ENCODE measurements at places on chromosomes 4 and X.

DNA sequence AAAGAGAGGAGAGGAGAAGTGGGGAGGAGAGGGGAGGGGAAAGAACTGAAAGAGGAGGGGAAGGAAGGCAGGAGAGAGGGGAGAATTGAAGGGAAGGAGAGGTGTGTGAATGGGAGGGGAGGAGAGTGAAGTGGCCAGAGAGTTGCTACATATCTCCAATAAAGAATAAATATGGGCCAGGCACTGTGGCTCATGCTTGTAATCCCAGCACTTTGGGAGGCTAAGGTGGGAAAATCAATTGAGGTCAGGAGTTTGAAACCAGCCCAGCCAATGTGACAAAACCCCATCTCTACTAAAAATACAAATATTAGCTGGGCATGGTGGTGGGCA is 482.4 kb downstream of the NAF1 start:
- H3K4me3 ChIP-seq = no peak overlapping the region
- no peaks in the 10 kb centered on the region for H3K36me3 ChIP-seq
- no peaks in the 10 kb centered on the region for H3K4me1 ChIP-seq
- H3K27ac ChIP-seq = no peak overlapping the region
- H3K27me3 ChIP-seq = no peaks in the 10 kb centered on the region
- DNase-seq = no peak

DNA sequence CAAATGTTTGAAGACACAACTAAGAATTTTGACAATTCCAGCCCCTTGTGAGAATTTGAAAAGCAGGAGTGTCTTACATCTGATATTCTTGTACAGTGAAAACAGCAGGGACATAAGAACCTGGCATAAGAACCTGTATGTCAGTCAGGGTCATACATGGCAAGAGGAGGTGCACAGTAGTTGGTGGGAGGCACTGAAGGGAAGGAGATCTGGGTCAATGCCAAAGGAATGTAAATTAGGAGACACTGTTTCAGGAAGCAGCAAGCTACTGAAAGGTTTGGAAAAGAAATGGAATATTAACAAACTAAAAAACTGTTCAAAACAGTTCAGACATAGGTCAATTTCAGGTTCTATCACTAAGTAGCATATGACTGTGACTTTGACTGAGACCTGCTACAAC is 25.0 kb upstream of the SPP1 start:
- no peak for DNase-seq
- H3K27me3 ChIP-seq = no peaks in the 10 kb centered on the region
- no peaks in the 10 kb centered on the region for H3K36me3 ChIP-seq
- H3K4me3 ChIP-seq = no peak overlapping the region
- no peaks in the 10 kb centered on the region for H3K4me1 ChIP-seq
- no peak overlapping the region for H3K27ac ChIP-seq

- no peaks in the 10 kb centered on the region for H3K27me3 ChIP-seq
- no peaks in the 10 kb centered on the region for H3K4me1 ChIP-seq
- no peaks in the 10 kb centered on the region for H3K36me3 ChIP-seq
- no peak for DNase-seq
These were observed 84.0 kb upstream of the QRFPR start for GRCh38 chr4:121464854-121465253.

DNA sequence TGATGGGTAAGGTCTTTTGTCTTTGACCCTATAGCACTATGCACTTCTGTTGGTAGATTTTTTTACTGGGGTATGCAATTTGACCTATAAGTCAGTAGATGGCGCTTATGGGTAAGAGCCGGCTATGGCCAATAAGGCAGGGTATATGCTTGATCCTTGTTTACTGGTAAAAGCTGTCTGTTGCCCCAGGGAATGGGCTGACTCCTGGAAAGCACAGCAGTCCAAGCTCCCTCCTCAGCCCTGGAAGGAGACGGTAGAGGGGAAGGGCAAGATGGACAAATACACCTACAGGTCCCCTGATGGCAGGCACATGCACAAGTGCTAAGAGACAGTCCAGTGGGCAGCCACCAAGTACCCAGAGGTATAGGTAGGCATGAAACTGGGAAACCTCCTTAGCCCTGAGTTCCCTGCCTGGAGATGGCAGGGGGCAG is 63.7 kb downstream of the ADAMTS3 start:
- H3K27me3 ChIP-seq = no peaks in the 10 kb centered on the region
- DNase-seq = no peak
- no peaks in the 10 kb centered on the region for H3K36me3 ChIP-seq
- H3K27ac ChIP-seq = no peak overlapping the region
- H3K4me1 ChIP-seq = no peaks in the 10 kb centered on the region

- DNase-seq = no peak
- no peaks in the 10 kb centered on the region for H3K4me1 ChIP-seq
- H3K36me3 ChIP-seq = no peaks in the 10 kb centered on the region
- H3K27ac ChIP-seq = no peak overlapping the region
- H3K4me3 ChIP-seq = no peak overlapping the region
These were observed 50.3 kb downstream of the FGFRL1 start for GRCh38 chr4:1061760-1062159.

DNA sequence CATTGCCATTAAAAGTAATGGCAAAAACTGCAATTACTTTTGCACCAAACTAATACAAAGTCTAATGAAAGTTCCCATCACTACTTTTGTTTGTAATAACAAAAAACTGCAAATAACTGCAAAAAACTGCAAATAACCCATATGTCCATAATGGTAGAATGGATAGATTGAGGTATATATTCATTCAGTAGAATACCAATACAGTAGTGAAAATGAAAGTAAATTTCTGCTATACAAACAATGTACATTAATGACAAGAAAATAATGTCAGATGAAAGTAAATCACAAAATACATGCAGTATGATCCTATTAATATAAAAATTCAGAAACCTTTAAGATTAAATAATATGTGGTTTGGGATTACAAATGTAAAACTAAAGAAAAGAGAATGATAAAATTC is 41.3 kb upstream of the CEP135 start:
- H3K27ac ChIP-seq = no peak overlapping the region
- H3K4me3 ChIP-seq = no peak overlapping the region
- H3K36me3 ChIP-seq = peaks cover 13% of the 10 kb centered on the region
- H3K4me1 ChIP-seq = no peaks in the 10 kb centered on the region

DNA sequence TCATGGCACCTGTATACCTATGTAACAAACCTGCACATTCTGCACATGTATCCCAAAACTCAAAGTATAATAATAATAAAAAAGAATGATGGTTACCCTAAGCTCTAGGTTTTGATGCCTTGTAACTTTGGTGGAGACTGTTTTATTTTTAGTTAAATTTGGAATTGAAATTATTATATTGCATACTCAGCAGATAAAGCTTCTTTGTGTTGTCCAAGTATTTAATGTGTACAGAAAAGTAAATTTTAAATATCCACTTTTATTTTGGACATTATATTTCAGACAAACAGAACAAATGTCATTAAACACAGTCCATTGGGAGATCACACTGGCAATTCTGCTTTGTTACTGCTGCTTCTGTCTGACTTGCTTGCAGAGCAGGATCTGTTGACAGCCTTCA is 684.5 kb upstream of the CT83 start:
- H3K4me3 ChIP-seq = no peak overlapping the region
- H3K4me1 ChIP-seq = no peaks in the 10 kb centered on the region
- H3K36me3 ChIP-seq = no peaks in the 10 kb centered on the region
- no peaks in the 10 kb centered on the region for H3K27me3 ChIP-seq
- no peak overlapping the region for H3K27ac ChIP-seq

DNA sequence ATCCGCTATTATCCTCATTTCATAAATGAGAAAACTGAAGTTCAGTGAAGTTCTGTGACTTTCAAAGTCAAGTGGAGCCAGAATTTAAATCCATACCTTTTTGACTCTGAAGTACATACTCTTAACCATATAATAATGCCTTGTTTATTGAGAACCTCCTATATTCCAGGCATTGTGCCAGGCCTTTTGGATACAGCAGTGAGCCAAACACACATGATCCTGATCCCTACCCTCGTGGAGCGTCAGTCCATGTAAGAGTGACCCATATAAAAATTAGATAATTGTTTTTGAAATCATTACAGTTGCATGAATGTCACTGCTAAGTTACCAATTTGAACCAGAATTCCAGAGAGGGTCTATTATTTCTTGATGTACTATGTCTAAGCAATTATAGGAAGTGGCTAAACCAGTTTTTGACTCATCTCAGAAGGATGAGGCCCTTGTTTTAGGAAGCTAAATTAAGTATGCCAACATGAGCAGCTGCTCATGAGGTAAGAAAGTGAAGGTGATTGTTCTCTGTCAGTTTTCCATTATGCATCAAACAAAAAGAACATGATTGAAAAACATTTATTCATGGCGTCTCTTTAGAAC is 289.5 kb downstream of the GLUD2 start:
- no peak overlapping the region for H3K27ac ChIP-seq
- H3K4me1 ChIP-seq = no peaks in the 10 kb centered on the region
- no peaks in the 10 kb centered on the region for H3K27me3 ChIP-seq

DNA sequence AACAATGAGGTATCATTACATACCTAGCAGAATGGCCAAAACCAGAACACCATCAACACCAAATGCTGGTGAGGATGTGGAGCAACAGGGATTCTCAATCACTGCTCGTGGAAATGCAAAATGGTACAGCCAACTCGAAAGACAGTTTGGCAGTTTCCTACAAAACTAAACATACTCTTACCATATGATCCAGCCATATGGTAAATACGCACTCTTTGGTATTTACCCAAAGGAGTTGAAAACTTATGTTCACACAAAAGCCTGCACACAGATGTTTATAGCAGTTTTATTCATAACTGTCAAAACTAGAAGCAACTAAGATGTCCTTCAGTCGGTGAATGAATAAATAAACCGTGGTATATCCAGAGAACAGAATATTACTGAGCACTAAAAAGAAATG is 7.8 kb downstream of the CASP3 start:
- DNase-seq = no peak
- peaks cover 24% of the 10 kb centered on the region for H3K36me3 ChIP-seq
- no peaks in the 10 kb centered on the region for H3K27me3 ChIP-seq
- H3K27ac ChIP-seq = no peak overlapping the region

- H3K27ac ChIP-seq = no peak overlapping the region
- no peak for DNase-seq
- no peaks in the 10 kb centered on the region for H3K36me3 ChIP-seq
- H3K27me3 ChIP-seq = no peaks in the 10 kb centered on the region
These were observed 2.0 kb upstream of the HPGD start for GRCh38 chr4:174524242-174524641.

- peaks cover 5% of the 10 kb centered on the region for H3K4me1 ChIP-seq
- no peak overlapping the region for H3K27ac ChIP-seq
- H3K36me3 ChIP-seq = no peaks in the 10 kb centered on the region
- peak; percentile 61 for DNase-seq
- H3K4me3 ChIP-seq = peak overlapping the region; percentile 51
These were observed 775 bp downstream of the KCTD8 start for GRCh38 chr4:44447563-44448504.

DNA sequence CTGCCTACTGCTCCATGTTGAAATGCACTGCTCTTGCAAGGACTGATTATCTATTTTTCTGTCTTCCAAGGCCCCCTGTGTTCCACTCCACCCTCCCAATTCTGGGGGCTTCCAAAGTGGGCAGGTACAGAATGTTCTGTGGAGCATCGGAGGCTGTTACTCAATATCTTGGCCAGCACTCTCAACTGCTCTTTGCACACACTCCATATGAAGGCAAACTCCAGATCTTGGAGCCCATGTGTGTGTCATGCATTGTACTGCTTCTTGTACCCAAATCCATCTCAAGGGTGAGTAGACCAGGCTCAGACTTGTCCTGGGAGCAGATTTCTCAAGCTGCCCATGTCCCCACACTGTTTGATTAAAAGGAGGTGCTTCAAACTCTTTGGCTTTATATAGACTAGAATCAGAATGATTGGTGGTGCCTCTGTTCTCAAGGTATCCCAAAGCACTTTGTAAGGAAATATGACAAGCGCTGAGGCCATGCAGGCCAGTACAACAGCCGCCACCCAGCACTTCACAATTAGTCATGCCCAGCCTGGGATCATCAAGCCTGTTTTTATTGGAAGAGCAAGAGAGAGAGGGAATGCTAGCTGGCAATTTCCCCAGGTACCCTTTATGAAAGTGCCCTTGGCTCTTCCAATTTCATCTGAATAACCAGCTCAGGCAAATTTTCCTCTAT is 44.3 kb downstream of the AR start:
- DNase-seq = no peak
- H3K4me1 ChIP-seq = no peaks in the 10 kb centered on the region
- no peak overlapping the region for H3K27ac ChIP-seq
- no peaks in the 10 kb centered on the region for H3K36me3 ChIP-seq
- no peak overlapping the region for H3K4me3 ChIP-seq

- no peaks in the 10 kb centered on the region for H3K27me3 ChIP-seq
- H3K4me3 ChIP-seq = no peak overlapping the region
- H3K4me1 ChIP-seq = no peaks in the 10 kb centered on the region
- DNase-seq = no peak
- no peak overlapping the region for H3K27ac ChIP-seq
- no peaks in the 10 kb centered on the region for H3K36me3 ChIP-seq
These were observed 73.1 kb downstream of the CXXC4 start for GRCh38 chr4:104421566-104421965.

DNA sequence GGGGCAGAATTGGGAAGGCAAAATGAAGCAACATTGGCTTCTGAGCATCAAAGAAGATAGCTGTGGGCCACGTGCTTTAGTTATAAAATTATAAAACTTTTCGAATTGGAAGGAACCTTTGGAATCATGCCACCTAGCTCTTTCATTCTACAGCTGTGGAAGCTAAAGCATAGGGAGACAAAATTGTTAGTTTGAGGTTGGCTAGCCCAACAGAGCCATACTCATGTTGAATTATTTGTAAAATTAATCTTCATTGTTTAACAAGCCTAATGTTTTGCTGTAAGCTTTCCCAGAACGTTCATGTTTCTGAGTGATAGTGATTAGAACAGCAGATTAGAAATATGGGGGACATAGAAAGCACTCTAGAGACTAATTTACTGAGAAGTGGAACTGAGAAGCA is 35.9 kb downstream of the HHIP start:
- H3K27me3 ChIP-seq = no peaks in the 10 kb centered on the region
- H3K4me1 ChIP-seq = no peaks in the 10 kb centered on the region

DNA sequence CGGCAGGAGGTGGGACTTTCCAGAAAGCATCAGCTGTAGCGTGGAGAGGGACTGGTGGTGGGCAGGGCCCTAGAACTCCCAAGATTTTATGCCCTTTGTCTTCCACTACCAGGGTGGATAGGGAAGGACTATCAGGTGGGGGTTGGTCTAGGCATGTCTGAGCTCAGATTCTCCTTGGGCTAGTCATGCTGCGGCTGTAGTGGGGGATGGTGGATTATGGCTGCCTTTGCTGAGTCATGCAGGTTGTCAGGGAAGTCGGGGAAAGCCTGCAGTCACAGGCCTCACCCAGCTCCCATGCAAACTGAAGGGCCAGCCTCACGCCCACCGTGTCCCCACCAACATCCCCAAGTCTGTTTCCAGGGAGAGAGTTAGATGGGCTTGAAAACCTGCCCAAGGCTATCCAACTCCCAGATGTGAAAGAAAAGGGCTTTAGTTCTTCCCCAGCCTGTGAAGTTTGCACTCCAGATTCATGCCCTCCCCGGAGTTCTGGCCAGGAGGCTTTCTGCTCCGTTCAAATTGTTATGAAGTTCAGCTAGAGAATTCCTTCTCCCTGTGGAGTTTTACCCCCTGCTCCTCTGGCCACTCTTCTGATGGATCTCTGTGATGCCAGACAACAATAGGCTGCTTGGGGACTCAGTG is 13.4 kb upstream of the MEPE start:
- H3K4me1 ChIP-seq = no peaks in the 10 kb centered on the region
- no peak for DNase-seq
- H3K4me3 ChIP-seq = no peak overlapping the region
- no peak overlapping the region for H3K27ac ChIP-seq

Measured in upper lobe of right lung (tissue), 1 donor.